ENCODE measurements at places on chromosomes 11 and 22.

GRCh38 chr22:39527481-39527961 is 5.0 kb downstream of the RPS19BP1 start:
- no peak for DNase-seq

GRCh38 chr11:10387206-10388083 is 67.6 kb upstream of the AMPD3 start:
- DNase-seq, result no peak

- DNase-seq, result no peak
These were observed 928.0 kb upstream of the FAT3 start for GRCh38 chr11:91296629-91297028.

GRCh38 chr11:91730057-91730456 is 494.6 kb upstream of the FAT3 start:
- DNase-seq, result no peak

DNA sequence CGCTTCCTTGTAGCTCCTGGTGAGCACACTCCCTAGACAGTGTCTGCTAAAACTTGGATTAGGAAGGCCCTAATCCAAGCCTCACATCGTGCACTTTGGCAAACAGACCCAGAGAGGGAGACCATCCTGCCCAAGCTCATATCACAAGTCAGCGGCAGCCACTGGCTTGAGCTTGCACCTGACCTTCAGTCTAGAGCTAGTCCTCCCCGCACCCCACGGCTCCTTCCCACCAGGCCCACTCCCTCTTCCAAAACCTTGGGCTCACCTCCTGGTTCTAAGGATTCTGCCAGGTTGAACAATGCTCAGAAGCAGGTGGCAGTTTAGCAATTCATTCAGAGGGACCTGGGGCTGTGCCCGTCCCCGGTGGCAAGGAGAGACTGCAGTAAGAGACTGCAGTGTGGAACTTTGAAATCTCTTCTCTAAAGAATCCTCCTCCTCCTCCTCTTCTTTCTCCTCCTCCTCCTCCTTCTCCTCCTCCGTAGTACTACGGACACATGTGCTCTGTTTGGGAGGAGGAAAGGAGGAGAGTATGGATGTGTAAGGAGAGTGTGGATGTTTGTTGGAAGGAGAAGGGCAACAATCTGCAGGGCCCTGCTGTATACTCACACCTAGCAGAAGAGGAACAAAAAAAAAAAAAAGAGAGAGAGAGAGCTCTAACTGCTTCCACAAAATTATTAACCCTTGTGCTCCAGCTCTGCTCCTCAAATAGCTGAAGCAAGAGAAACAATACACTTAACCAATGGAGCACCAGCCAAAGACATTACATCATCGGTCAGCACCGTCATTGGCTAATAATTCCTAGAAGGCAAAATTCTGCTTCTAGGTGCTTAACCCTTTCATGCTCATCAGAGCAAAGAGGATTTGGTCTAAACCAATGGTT is 6.0 kb downstream of the SYN3 start:
- DNase-seq, result no peak

GRCh38 chr22:49767355-49768062 is 60.2 kb downstream of the BRD1 start:
- peak; percentile 22 for DNase-seq

- no peak for DNase-seq
These were observed 92.6 kb downstream of the OR5AK2 start for GRCh38 chr11:57081356-57081755.

DNA sequence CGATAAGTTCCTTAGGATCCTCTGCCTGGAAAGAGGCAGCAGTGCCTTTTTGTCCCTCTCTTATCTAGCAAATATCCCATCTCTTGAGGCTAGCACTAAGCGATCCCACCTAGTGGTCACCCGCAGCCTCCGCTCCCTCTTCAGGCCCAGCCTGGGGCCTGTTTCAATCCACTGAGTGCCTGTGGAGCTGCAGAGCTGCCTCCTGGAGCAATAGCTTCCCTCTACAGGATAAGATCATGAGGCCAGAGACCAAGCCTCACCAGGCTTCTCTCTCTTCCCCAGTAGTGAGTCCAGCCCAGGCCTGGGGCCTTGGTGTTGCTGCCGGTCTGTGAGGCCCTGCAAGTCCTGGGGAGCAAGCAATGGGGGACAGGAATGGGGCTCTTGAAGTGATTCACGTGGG is 65.8 kb downstream of the SLC22A12 start:
- DNase-seq, result no peak

DNA sequence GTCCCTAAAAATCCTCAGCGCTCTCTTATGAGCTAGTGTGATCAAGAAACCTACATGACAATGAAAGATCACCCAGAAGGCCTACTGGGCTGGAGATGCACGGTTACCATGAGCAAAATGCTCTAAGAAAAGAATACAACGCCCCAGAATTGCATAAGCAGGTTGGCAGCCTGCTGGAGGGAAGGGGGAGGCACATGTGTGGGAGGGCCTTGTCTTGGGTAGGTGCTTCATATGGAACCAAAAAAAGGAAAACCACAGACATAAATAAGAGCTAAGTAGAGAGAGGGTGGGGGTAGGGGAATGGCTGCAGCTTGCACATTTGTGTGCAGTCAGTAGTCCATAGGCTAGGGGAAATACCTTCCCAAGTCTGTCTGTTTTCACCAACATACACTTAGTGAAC is 2.8 kb downstream of the SIAE start:
- no peak for DNase-seq

DNA sequence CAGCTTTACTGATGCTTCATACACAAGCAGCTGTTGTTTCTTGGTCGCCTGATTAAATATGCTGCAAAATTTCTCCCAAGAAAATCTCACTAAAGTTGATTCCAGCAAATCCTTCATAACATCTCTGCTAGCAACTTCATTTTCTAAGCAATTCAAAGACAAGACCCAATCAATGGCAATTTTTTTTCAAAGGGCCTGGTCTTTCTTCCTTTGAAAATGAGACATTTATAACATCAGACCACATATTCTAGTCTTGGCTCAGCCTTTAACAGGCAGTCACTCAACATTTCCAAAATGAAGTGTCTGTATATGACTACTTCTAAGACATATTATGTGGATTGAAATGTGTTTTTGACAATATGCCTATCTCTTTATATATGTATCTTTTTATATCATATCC is 702.6 kb downstream of the KCNA4 start:
- DNase-seq, result no peak

- DNase-seq, result no peak
These were observed 19.2 kb downstream of the CELF1 start for GRCh38 chr11:47533690-47534151.
